ENCODE measurements at places on chromosomes 13 and 19.

- DNase-seq = no peak
Observed at GRCh38 chr19:56423276-56423984, 19.3 kb downstream of the ZNF583 start.

DNA sequence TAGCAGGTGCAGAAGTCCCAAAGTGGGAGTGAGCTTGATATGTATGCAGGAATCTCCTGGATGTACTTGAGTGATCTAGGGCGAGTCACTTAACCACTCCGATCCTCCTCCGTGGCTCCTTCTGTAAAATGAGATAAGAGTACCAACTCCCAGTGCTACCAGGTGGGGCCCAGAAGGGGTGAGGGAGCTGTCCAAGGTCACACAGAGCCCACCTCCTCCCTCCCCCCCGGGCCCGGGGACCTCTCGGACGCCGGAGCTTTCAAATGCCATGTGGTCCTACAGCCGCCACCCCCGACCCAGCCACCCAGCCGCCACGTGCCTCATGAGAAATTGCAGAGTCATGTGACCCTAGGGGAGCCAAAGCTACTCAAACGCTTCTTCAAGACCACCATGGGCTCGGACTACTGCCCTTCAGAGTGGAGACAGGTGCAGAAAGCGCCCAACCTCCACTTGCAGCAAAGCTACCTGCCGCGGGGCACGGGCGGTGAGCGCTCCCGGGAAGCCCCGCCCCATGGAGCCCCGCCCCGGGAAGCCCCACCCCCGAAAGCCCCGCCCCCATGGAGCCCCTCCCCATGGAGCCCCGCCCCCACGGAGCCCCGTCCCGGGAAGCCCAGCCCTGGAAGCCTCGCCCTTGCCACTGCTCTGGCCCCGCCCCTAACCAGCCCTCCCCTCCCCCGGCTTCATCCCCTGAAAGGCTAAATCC is 10.1 kb upstream of the ZNF358 start:
- DNase-seq = no peak

DNA sequence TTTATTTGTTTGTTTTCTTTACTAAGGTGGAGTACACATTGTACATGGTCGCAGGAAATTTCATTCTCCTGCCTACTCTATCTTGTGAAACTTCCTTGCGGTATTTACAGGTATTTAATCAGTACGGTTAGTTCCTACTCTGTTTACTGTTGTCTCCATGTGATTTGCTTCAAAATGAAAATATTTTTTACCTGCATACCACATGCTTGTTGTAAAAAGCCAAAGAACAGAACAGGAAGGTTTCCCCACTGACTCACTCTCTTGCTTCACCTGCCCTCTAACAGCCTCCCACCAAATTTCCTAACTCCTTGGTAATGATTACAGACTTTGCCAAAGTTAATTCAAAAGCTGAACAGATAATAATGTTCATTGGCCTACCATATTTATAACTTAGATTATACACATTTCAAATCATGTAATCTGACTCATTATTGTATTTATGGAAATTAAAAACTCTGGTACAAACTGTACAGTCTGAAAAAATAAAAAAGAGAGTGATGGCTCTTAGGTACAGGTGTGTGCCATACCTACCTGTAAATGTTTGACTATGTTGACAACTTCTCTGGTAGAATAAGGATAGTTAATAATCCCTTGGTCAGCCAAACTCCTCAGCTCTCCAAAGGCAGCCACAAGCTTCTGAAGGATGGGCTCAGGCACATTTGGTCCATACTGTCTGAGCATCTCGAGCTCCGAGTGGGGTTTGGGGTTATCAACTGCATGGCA is 239.9 kb downstream of the VWA8 start:
- no peak for DNase-seq

GRCh38 chr13:112671359-112671758 is 18.5 kb upstream of the ATP11A start:
- DNase-seq = no peak

GRCh38 chr13:40137400-40137799 is 481.9 kb downstream of the COG6 start:
- no peak for DNase-seq

GRCh38 chr13:112209266-112209665 is 142.3 kb downstream of the SOX1 start:
- DNase-seq = no peak

DNA sequence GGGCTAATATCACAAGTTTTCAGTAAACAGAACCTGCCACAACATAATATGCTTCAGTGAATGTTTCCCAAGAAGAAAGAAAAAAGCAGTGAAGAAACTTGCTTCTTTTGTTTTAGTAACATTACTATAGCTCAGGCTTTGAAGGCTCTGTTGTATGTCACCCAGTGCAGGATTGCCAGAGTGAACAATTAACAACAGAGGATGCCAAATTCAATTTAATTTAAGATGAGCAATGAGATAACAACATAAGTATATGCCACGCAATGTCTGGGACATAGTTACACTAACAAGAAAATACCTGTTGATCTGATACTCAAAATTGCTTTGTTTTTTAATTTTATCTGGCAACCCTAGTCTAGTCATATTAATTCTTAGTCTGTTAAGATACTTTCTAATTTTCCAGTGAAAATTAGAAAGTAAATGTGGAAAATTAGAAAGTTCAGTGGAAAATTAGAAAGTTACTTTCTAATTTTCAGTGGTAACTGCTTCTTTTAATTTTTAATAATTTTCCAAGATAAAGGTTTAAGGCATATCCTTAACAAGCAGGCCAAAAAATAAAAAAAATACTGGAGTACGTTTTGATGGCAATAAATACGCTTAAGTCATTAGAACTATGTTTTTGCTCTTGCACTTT is 336.3 kb downstream of the SLITRK6 start:
- no peak for DNase-seq

- DNase-seq = no peak
Observed at GRCh38 chr13:93525087-93525486, 298.5 kb downstream of the GPC6 start.

DNA sequence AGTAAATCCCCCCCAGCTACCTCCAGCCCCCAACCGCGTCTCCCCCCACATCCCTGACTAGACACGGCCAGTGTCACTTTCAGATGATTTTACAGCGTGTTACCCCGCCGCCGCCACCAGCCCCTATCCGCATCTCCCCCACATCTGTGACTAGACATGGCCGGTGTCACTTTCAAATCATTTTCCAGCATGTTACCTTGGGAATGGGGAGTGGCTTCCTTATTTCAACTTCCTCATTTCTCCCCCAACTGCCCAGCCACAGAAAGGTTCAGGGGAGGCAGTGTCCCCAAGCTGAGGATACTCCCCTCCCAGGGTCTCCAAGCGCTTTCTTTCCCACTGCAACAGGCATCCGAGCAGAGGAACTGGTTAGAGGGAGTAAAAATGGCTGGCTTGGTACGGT is 18.4 kb downstream of the ADGRL1 start:
- no peak for DNase-seq

- DNase-seq = peak; percentile 22
Observed at GRCh38 chr19:40596608-40597328, 4.4 kb upstream of the LTBP4 start.

DNA sequence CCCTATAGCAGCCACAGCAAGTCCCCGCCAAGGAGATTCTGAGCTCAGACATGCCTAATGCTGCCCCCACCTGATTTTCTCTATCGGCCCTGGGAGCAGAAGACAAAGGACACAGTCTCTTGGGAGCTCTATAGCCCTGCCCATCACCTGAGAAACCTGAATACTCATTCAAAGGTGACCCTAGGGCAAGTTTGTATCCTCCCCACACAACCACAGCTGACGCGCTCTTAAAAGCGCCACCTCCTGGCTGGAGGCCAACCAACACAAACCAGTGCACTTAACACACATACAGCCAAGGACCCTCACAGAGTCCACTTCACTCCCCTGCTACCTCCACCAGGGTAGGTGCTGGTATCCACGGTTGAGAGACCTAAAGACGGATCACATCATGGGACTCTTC is 8.8 kb upstream of the IGFL4 start:
- no peak for DNase-seq

GRCh38 chr19:18531485-18531884 is 9.6 kb upstream of the ELL start:
- DNase-seq = no peak

- no peak for DNase-seq
Observed at GRCh38 chr19:6735181-6735911, 2.0 kb downstream of the GPR108 start.

DNA sequence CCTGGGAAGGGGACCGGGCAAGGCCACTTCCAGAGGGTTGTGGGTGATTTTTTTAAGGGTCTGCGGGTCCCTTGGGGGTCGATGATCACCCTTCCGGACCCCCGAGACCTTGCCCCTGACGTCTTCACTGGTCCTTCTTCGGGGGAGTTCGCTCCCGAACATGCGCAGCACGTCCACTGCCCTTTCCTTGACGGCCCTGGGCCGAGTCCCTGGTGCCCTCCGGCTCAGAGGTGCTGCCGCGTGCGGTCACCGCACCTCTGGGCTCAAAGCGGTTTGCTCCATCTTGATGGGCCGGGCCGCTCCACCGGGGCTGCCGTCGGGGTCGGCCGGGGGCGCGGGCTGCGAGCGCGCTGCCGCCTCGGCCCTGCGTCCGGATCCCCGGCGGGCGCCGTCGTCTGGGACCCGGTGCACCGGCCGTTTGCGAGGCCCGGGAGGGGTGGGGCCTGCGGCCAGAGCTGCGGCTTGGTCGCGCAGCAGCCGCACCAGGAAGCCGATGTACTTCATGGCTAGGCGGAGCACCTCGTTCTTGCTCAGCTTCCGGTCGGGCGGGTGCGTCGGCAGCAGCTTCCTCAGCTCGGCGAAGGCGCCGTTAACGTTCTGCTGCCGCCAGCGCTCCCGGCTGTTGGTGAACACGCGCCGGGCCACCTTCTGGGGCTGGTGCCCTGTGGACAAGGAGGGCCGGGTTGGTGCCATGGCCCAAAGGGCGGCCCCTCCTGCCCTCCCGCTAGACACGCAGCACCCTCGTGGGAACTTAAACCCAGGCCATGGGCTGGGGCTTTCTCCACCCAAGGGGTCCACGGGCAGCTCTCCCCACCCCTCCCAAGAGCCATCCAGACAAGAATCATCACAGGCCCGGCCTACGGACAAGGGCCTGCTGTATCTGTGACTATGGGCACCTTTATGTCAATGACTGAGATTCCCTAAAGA is 3.3 kb downstream of the LYL1 start:
- no peak for DNase-seq

Measured in NCI-H524 treated with DMSO at 0.1 percent for 48 hours (cell line).